ENCODE measurements at places on chromosomes 6 and 20.

DNA sequence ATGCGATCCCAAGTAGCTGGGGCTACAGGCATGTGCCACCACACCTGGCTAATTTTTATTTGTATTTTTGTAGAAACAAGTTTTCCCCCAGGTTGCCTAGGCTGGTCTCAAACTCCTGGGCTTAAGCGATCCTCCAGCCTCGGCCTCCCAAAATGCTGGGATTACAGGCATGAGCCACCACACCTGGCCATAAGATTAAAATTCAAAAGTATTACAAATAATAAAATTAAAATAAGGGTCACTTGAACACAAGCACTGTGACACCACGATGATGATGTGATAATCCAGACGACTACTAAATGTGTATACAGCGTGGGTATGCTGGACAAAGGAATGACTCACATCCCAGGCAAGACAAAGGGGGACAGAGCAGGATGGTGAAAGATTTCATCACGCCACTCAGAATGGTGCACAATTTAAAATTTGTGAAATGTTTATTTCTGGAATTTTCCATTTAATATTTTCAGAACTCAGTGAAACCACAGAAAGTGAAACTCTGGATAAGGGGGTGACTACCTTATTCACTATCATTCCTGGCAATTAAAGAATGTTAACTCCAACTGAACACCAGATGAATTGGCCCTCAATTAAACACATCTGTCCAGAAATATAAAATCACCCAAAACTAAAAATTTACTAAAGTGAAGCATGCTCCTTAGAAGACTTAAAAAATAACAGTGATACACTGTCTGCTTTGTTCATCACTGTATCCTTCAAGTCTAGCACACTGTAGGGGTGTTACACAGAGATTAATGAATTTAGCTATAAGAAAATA lies 13.1 kb downstream of the B4GALT5 start:
- DNase-seq: no peak

DNA sequence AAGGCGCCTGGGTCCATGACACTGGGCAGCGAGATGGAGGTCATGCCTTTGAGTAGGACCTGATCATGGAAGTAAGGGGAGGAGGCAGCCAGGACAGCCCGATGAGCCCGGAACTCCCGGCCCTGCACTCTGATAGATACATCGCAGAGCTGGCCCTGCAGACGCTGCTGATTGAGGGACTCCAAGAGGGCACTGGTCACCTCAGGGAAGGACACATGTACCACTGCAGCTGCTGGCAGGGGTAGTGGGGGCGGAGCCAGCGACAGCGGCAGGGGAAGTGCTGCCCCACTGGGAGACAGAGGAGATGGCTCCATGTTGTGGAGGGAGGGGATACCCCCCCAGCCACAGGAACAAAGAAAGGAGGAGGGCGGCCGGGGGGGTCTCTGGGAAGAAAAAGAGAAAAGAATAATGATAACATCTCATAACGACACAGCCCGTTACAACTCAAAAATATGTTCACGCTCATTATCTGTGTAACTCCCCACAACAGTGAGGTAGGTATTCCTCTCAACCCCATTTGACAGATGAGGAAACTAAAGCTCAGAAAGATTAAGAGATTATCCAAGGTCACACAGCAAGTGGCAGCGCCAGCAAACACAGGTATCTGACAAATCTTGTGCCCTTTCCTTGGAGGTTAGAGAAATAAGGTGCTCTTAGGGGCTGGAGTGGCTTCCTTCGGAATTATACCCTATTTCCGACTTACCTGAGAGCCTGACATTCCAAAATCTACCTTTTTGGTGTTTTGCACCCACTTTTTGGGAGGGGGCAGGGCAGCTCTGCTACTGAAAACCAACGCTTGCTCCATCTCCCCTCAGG lies 733 bp downstream of the ZBTB22 start:
- no peak for DNase-seq

DNA sequence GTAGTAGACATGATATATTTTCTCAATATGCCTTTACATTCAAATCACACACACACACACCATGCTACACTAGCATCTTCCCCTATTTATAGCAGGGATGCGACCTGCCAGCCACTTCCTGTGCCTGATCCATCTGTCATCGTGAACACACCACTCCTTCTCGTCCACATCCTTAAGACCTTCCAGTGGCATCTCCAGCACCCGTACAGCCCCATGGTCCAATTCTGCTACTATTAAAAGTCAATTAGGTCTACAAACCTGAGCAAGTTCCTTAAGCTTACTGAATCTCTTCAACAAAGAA lies 54.5 kb downstream of the KIF16B start:
- DNase-seq: no peak

- DNase-seq: peak; percentile 2
These were observed 716 bp downstream of the SHPRH start for GRCh38 chr6:145963216-145964068.

Data from stimulated activated CD8-positive, alpha-beta memory T cell treated with anti-CD3 and anti-CD28 coated beads, Interleukin-2, amount 100 ng/mL, for 1 hour (primary cell).